GM12891 (cell line): ENCODE measurements at places on chromosomes 3 and 15.

DNA sequence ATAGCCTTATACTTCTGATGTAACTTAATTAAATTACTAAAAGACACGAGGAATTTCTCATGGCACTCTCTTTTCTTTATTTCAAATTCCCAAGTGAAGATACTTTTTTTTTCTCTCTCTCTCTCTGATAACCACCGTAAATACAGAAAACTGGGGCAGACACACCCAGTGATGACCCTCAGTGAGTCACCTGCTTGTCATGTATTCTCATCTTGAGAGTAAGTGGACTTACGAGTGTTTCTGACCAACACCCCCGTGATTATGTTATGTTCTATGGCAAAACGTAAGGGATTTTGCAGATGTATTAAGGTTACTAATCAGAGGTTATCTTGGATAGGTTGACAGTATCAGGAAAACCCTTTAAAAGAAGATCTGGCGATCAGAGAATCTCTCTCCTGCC is 348.8 kb upstream of the ZNF717 start:
- DNase-seq: no peak

DNA sequence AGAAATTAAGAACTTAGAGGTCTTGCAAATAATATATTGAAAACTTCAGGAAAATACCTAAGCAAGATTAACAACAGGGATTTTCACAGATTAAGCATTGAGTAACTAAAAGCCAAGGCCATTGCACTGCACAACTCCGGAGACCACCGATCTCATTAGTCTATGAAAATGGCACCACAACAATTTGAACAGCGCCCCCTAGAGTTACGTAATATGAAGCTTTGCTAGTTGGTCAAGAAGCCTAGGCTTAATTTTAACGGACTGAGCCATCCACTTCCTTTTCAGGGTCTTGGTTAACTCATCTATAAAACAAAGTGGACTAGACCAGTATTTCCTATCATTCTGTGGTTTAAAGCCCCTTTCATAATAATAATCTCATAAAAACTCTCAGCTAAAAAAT is 24.8 kb downstream of the TMEM212 start:
- no peak for DNase-seq

- DNase-seq: no peak
Observed at GRCh38 chr15:45903283-45903682, 268.5 kb downstream of the SQOR start.

DNA sequence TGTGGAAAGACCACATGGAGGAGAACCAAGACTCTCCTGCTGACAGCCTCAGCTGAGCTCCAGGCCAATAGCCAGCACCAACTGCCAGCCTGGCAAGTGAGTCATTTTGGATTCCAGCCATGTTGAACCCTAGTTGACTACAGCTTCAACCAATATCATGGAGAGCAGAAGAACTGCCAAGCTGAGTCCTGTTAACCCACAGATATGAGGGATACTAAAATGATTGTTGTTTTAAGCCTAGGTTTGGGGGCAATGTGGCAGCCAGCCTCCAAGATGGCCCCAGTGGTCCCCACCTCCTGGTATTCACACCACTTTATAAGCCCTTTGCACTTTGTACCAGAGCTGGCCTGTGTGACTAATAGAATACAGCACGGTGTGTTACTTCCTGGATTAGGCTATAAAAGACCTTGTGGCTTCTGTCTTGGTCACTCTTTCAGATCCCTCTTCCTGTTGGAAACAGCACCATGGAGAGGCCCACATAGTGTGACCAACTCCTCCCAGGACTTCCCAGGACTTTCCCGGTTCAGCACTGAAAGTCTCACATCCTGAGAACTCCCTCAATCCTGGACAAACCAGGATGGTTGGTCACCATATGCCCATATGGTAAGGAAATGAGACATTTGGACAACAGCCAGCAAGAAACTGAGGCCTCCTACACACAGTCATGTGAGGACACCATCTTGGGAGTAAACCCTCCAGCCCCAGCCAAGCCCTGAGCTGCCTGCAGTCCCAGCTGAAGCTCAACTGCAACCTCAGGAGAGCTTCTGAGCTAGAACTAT is 32.4 kb upstream of the CDV3 start:
- peak; percentile 19 for DNase-seq

DNA sequence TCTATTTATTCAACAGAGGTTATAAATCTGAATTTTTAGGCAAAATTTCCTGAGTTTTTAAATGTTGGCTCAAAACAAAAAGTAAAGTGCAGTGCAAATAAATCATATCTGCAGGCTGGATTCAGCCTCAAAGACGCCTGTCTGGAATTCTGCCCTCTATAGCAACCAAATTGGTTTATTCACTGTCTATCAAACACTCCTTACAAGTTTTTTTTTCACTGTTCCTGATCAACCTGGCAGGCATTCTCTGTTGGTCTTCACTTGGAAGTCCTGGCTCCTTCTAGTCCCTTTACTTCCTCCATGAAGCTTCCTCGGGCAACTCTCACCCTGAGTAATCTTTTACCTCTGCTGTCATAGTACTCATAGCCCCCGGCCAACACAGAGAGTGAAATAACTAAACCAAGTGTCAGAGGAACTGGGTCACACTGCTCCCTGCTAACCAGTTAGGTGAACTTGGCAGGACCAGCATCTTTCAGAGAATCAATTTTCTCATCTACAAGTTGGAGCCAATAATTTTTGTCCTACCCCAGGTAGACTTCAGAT is 36.8 kb upstream of the TIPARP start:
- no peak for DNase-seq

DNA sequence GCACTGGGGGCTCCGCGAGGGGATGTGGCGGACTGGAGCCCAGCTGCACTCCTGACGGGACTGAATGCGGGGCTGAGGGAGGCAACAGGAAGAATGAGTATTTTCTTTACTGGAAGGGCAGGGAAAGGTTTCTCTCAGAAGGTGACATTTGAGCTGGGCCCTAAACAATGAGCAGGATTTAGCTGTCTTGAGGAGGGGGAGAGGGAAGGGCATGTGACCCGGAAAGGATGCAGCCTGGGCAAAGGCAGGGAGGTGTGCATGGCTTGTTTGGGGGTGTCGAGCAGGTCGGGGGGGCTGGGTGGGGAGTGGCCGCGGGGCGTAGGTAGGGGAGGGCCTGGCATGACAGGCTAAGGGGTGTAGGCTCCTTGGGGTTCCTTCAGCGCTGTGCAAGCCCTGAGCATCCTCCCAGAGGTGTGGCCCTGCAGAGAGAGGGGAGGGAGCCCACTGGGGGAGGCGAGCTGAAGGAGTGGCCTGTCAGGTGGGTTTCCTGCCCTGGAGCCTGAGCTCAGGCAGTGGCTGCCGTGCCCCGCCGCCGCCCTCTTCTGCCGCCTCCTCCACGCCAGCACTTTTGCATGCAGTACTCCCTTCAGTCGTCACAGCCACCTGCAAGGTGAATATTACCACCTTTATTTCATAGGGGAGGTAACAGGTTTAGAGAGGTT is 17.2 kb upstream of the ANKDD1A start:
- DNase-seq: peak; percentile 59

GRCh38 chr3:193869221-193870201 is 266.4 kb upstream of the HES1 start:
- no peak for DNase-seq

DNA sequence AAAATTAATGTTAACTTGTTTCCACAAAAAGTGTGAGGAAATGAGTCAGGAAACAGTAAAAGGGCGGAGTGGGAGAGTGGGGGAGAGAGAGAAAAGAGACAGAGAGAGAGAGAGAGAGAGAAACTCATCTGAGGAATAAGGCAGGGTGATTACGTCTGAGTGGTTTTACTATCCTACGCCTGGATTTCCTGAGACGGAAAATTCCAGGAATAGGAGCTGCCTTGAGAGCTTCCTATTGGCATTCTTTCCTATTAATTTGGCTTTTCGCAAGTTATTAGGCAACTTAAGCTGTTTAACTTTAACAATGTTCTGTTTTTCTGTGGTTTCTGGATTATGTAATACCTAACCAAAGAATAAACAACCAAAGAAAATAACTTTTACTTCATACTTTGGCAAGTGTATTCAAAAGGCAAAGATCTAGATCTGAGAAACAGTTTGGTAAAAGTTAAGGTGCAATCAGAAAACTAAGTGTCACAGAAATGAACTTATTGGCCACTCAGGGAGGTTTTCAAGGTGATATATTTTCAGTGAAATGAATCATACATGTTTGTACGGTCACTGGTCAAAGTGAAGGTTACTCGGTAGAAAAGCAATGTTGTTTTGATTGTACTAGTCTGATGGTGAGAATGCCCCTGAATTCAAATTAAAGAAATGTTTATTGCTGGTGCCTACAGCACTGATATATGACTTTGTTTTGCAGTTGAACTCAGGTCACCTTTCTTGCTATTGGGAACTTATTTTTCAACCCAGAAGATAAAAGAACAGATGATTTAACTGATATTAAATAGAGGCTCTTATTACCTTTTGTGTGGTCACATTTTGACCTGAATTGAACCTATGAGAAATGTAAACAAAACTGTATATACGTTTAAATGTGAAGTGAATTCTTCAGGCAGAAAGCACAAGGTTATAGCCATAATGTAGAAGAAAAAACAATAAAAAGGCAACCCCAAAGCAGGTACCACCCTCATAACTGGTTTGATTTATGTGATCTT is 39.9 kb upstream of the TNFSF10 start:
- DNase-seq: no peak

DNA sequence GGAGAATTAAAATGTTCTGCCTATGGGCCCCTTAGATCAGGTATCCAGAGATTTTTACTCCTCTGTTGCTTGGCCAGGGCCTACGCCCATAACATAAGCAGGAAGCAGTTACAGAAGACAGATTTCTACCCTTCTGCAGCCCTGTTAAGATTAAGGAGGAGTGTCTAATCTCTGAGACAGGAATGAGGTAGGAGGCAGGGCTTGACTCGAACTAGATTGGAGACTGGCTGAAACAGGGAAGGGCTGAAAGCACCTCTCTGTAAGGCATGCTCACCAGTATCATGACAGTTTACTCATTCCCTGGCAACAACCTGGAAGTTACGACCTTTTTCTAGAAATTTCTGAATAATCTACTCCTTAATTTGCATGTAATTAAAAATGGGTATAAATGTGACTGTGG is 16.7 kb downstream of the PLA2G4D start:
- DNase-seq: no peak

- DNase-seq: no peak
Observed at GRCh38 chr3:108412121-108412750, 98.2 kb downstream of the MYH15 start.
